ENCODE measurements at places on chromosomes 2 and 18.

DNA sequence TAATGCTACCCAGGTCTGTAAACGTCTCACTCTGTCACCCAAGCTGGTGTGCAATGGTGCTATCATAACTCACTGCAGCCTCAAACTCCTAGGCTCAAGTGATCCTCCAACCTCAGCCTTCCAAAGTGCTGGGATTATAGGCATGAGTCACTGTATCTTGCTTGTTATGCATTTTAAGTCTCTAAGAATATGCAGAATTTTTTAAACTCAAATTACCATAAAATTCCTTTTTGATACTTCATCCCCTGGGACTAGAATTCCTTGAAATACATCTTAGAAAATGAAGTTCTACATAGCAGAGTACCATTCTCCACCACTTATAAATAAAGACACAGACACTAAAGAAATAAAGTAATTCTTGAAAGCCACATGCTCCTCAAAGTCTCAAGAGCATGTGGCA lies 30.2 kb upstream of the LRATD1 start:
- no peak for DNase-seq

GRCh38 chr2:174965992-174966744 lies 39.0 kb downstream of the CHN1 start:
- no peak for DNase-seq

GRCh38 chr2:20509770-20510490 lies 63.1 kb downstream of the RHOB start:
- DNase-seq: peak; percentile 31

DNA sequence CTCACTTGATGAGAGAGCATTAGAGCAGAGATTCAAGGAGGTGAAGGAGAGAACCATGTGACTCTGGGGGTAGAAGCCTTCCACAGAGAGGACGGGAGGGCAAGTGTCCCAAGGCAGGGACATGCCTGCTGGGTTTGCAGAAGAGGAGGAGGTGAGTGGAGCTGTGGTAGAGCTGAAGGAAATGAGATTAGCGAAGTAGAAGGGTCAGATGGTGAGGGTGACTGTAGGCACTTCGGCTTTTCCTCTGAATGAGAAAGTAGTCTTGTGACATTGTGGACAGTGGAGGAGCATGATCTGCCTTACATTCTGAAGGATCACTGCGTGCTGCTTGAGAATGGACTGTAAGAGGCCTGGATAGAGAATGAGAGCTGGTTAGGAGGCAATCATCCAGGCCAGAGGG lies 126.0 kb downstream of the NXPH2 start:
- no peak for DNase-seq

GRCh38 chr2:138499684-138500083 lies 1.9 kb upstream of the SPOPL start:
- DNase-seq: no peak
